ENCODE measurements at places on chromosomes 4 and X.

GRCh38 chrX:54178100-54178940 is 4.7 kb downstream of the FAM120C start:
- DNase-seq = no peak

DNA sequence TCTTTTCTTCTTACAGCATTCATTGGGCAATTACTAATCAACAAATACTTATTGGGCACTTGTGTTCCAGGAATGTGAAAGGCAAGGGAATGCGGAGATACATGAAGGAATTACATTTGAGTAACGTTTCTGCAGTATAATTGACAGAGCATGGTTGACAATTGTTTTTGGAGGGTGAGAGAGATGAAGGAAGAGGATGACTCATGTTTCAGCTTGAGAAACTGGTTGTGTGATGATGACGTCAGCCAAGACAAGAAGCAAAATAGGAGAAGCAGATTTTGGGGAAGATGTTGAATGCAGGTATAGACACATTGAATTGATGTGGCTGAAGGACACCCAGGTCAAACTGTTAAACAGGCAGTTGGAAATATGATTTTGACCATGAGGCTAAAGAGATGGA is 8.0 kb upstream of the CPEB2 start:
- DNase-seq = no peak

GRCh38 chr4:151202851-151203455 is 74.0 kb upstream of the PRSS48 start:
- no peak for DNase-seq

GRCh38 chrX:11577603-11578002 is 88.1 kb downstream of the ARHGAP6 start:
- no peak for DNase-seq

- no peak for DNase-seq
These were observed 382.0 kb downstream of the RAPGEF2 start for GRCh38 chr4:159484864-159485263.

DNA sequence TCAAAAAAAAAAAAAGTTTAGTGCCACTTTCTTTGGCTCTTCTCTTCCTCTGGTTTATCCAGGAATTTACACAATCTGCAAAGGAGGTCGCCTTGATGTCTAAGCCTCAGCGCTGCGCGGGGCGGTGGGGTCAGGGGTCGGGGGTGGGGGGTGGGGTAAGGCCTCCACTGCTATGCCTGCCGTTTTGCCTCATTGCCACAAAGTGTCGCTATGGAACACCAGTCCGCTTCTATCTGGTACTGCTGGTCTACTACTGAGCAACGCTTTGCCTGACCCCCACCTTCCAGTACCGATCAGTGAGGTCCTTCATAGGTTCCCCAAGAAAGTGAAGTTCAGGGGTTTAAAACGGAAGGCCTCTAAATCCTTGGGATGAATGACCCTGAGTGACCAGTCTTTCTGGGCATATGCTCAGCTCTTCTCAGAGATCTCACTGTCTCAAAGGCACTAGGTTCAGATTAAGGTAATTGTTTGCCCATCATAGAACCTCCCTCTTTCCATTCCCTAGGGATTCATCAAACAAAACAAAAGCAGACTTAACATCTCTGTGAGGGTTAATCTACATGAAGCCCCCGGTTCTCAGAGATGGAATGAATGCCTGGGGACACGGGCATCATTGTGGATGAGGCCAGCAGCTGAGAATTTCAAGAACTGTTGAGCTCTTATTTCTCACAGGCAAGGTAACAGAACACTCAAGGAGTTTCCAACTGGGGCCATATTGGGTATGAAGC is 16.9 kb upstream of the TSR2 start:
- DNase-seq = no peak

GRCh38 chr4:13710246-13710885 is 82.8 kb upstream of the BOD1L1 start:
- DNase-seq = no peak

- no peak for DNase-seq
These were observed 35.9 kb upstream of the PPA2 start for GRCh38 chr4:105509714-105510113.

- DNase-seq = no peak
These were observed 31.9 kb upstream of the TLR2 start for GRCh38 chr4:153652051-153652784.

All from smooth muscle cell of the brain vasculature (primary cell).